Cardiac septum (tissue), 1 donor: ENCODE measurements at places on chromosomes 13 and 19. TPM values are rescaled to one million over a fixed set of nuclear protein-coding genes. Genes with fewer than 3 reads are reported as not detected.

DNA sequence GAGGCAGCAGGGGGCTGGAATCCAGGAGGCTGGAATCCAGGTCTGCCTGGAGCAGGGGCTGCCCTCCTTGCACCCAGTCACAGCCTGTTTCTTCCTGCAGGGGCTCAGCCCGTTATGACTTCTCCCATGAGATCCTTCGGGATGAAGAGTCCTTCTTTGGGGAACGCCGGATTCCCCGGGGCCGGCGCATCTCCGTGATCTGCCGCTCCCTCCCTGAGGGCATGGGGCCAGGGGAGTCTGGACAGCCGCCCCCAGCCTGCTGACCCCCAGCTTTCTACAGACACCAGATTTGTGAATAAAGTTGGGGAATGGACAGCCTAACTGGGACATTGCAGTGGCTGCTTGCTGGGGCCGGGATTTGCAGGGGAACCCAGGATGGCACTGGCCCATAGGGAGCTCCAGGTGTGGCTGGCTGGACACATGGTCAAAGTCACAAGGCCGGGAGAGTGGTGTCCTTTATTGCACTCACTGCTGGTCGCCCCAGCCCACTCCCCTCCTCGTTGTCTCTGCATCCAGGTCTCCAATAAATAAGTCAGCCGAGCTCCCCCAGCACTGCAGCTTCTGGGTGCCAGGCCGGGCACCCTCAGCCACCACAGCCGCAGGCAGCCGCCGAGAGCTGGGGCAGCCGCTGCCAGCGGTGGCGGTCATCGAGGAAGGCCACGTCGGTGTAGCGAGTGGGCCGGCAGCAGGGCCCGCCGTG, 872 bp downstream of the PSPN start:
- no peak for DNase-seq

DNA sequence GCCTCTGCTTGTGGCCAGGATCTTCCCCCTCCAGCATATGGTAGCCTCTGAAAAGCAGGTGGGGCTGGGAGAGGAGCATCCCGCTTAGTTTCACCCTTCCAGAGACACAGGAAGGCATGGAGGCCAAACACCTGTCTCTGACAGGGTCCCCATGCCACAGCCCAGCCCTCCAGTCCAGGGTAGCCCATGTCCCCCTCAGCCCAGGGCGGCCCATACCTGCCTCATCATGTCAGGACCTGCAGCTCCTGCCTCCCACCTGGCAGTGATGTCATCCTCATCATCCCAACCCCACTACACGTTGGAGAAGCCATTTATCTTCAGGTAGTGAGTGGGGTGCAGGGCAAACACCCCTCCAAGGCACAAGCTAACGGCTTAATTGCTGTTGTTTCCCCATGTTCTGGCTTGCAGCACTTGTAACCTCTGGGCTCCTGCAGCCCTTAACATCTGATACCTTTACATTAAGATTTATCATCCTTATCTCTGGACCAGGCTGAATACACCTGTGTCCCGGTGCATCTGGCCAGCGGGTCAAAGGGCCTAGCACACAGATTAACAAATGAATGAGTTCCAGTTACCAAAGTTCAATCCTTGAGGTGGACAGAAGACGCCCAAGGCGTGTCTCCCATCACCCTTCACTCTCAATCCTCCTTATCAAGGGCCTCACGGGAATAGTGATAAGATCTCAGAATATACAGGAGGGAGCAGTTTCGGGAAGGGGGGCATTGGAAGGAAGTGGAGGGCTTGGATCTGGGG, 22.2 kb downstream of the ZNF175 start:
- no peak for DNase-seq

GRCh38 chr19:27671876-27672275, 1541.1 kb downstream of the UQCRFS1 start:
- DNase-seq, result no peak

DNA sequence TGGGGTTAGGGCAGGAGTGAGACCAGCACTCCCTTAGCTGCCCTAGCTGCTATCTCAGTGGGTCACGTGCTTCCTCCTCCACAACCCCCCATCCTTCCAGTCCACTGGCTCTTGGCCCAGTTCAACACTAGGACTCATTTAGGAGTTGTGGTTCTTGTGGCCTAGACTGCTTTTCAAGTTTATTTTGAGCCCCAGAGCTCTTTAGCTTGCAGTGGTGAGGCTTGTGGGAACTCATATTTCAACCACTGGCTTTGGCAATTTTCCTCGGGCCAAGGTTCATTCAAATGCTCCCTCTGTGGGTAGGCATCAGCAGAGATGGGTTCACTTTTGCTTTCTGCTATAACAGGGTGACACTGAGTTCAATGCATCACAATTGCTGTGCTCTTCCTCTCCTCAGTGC, 436.2 kb upstream of the SLITRK5 start:
- no peak for DNase-seq

- DNase-seq, result no peak
Measured at GRCh38 chr13:112931028-112931934, 37.7 kb upstream of the MCF2L start.

DNA sequence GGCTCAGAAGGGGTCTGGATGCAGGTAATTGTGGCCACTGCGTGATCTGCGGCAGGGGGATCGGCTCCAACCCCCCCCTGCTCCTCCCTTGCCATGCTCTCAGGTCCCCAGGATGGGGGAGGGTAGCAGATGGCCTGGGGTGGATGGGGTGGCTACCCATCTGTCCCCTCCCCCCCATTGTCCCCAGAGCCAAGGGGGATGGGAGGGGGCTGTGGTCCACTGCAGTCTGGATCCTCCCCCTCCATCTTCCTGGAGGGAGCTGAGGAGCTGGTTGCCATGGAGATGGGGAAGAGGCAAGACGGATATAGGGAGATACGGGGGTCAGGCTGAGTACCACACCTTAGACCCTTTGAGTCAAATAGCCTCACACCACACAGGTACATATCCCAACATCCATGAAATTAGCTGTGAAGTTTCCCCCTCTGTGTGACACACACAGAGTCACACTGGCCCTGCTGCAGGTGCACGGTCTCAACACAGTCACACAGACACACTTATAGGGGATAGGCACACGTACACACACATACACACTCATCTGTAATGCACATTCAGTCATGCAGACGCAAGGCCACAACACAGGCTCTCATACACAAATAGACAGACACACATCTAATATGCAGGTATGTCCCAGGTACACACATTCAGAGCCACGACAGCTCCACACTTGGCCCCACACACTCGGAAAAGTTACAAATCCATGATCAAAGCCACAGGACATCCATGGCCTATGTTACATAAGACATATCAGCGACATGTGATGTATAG, 1.8 kb upstream of the NOVA2 start:
- DNase-seq, result no peak

- no peak for DNase-seq
Measured at GRCh38 chr13:107715496-107715895, 499.8 kb downstream of the LIG4 start.

- no peak for DNase-seq
Measured at GRCh38 chr13:102977471-102977870, 88.7 kb downstream of the SLC10A2 start.

GRCh38 chr13:51240958-51241357, 18.8 kb downstream of the FAM124A start:
- DNase-seq, result no peak

DNA sequence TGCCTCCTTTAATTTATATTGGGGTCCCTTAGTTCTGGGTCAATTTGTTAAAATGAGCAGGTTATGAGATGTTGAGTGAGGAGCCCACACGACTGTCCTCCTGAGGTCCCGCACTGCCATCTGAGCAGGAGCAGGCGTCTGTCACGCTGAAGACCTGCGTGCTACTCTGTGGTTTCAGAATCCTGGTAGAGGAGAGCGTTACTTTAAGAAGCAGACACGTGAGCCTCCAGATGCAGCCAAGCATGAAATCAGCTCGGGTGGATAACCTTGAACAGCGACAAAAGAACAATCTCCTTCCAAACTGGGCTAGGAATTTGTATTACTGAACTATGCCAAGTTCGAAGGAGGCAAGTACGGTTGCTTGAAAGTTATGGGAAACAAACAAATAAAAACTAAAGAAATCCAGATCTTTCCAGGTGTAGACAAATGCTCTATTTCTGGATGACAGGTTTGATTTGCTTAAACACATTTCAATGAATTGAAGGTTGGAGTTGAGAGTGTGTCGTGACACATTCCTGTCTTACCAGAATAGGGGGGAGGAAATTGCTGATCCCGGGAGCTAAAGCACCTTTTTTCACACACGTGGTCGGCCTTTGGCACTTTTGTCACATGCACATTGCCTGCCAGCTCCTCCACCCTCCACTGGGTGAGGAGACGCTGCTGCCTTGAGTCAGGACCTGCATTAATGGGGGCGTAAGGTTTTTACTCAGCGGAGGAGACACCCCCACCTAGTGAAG, 945.5 kb upstream of the SLC10A2 start:
- no peak for DNase-seq

- DNase-seq, result no peak
Measured at GRCh38 chr13:59441596-59442280, 722.0 kb downstream of the DIAPH3 start.

DNA sequence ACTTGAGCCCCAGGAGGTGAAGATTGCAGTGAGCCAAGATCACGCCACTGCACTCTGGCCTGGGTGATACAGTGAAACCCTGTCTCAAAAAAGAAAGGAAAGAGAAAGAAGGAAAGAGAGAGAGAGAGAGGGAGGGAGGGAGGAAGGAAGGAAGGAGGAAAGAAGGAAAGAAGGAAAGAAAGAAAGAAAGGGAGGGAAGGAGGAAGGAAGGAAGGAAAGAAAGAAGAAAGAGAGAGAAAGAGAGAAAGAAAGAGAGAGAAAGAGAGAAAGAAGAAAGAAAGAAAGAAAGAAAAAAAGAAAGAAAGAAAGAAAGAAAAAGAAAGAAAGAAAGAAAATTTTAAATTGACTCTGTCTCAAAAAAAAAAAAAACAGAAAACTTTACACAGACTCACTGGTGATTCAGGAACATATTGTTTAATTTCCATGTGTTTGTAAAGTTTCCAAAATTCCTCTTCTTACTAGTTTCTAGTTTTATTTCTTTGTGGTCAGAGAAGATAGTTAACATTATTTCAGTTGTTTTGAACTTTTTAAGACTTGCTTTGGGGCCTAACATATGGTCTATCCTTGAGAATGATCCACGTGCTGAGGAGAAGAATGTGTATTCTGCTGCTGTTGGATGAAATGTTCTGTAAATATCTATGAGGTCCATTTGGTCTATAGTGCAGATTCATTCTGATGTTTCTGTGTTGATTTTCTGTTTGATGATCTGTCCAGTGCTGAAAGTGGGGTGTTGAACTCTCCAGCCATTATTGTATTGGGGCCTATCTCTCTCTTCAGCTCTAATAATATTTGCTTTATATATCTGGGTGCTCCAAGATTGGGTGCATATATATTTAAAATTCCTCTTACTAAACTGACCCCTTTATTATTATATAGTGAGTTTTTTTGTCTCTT, 204.4 kb upstream of the SERP2 start:
- DNase-seq, result no peak

DNA sequence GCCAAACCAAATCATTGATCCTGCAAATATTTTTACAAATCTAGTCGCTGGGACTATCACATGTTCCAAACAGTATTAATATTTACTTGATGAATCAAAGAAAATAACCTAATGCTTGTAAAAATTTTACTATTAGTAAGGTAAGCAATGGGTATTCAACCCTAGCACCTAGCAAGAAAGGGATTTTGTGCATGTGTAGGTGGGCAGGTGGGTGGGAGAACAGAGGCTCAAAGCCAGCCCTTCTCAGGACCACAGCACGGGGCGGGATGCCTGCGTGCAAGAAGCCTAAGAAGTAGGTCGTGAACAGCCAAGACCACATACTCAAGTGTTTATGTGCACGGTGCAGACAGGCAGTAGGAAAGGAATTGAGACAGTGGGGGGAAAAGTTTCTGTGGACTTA, 26.6 kb downstream of the DOCK9 start:
- DNase-seq, result no peak

DNA sequence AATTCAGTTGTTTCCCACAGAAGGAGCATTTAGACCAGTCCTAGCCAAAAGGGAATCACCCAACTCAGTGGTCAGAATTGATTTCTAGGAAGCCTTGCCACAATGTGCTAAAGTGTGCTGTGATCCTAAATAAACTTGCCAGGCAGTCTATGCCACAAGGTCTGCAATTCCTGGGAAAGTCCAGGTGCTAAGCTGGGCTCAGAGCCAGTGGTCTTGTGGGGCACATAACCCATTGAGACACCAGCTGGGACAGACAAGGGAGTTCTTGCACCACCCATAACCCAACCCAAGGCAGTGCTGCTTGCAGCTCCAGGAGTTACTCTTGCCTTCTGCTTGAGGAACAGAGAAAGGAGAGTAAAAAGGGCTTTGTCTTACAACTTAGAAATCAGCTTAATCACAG, 489.5 kb upstream of the SPRY2 start:
- no peak for DNase-seq

GRCh38 chr19:51075998-51076397, 6.7 kb downstream of the KLK14 start:
- DNase-seq, result no peak

DNA sequence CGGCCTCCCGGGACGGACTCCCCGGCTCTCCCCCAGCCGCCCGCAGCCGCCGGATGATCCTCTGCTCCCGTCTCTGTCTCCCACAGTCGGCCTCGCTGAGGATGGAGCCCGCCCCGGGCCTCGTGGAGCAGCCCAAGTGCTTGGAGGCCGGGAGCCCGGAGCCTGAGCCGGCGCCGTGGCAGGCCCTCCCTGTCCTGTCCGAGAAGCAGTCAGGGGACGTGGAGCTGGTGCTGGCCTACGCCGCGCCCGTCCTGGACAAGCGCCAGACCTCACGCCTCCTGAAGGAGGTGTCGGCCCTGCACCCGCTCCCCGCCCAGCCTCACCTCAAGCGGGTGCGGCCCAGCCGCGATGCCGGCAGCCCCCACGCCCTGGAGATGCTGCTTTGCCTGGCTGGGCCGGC, 6.8 kb downstream of the ADAT3 start:
- DNase-seq, result no peak

Gene LMTK3
- total RNA-seq, result 3.0 TPM

Gene CALM3
- total RNA-seq, result 271 TPM

Gene POGLUT2
- total RNA-seq, result 2.3 TPM

Gene ANKLE1
- total RNA-seq, result 0.30 TPM

Gene ZNF560
- 0.16 TPM for total RNA-seq

Gene RUBCNL
- total RNA-seq, result 1.9 TPM

Gene SYNGR4
- not detected for total RNA-seq

Gene ZNF221
- total RNA-seq, result 4.7 TPM

Gene ACER1
- total RNA-seq, result not detected

Gene USHBP1
- 4.7 TPM for total RNA-seq
